ENCODE measurements at places on chromosomes 5 and 9. TPM values are rescaled to one million over a fixed set of nuclear protein-coding genes. Genes with fewer than 3 reads are reported as not detected.

GRCh38 chr9:76448501-76448900 is 10.5 kb upstream of the GCNT1 start:
- DNase-seq, result no peak

DNA sequence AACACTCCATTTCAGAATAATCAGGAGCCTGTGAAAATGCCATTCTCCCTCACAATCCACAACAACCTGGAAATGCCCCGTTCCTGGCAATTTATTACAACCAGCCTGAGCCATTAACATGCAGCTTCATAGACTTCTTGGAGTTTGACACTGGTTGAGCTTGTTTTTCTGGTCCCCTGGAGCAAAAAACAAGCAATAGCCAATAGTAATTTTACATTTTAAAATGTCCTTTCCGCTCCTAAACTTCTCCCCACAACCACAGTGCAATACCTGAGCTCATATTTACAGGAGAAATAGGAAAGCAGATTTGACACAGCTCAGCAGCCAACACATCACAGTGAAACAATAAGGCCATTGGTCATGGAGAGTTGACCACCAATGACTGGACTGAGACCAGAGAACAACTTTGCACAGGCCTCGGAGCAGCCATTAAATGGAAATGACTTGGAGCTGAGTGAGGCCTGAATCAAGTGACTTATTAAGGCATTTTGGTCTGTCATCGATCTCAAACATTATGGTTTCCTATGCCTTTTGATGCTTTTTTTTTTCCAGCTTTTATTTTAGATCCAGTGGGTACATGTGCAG is 73.0 kb downstream of the ENC1 start:
- no peak for DNase-seq

Gene CFAP77
- total RNA-seq, result 1.4 TPM

DNA sequence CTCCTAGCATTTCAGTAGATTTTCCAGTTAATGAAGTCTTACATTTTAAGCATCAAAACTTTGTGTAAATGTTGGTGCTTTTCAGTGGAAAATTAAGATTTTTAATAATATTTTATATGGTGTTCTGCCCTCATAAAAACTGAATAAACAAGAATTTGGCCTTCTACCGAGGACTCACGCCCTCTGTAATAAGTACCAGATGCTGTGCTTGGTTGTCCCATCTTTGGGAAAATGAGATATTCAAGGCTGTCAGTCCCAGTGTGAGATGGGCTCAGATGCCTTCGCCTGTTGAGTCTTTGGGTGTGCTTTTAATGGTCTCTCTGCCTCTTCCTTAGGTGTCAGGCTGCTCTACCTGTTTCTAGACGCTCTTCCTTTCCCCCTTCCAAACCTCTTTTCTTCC is 28.7 kb downstream of the GALNT12 start:
- DNase-seq, result no peak

Gene DRD1
- total RNA-seq, result 0.82 TPM

Gene GPR151
- total RNA-seq, result not detected

Measured in uterus (tissue), 4 donors.